Glomerular endothelial cell (primary cell): ENCODE measurements at places on chromosomes 12 and 14. TPM values are rescaled to one million over a fixed set of nuclear protein-coding genes. Genes with fewer than 3 reads are reported as not detected.

PRPF40B gene
- 6.3 and 20.5 TPM in 2 replicates for total RNA-seq

- DNase-seq: no peak
Measured at GRCh38 chr12:86213012-86213411, 43.2 kb downstream of the MGAT4C start.

GARIN6 gene
- total RNA-seq: not detected in 2 replicates

SYCP3 gene
- total RNA-seq: 2.0 TPM in 1 of 2 replicates, not detected in the other

DNA sequence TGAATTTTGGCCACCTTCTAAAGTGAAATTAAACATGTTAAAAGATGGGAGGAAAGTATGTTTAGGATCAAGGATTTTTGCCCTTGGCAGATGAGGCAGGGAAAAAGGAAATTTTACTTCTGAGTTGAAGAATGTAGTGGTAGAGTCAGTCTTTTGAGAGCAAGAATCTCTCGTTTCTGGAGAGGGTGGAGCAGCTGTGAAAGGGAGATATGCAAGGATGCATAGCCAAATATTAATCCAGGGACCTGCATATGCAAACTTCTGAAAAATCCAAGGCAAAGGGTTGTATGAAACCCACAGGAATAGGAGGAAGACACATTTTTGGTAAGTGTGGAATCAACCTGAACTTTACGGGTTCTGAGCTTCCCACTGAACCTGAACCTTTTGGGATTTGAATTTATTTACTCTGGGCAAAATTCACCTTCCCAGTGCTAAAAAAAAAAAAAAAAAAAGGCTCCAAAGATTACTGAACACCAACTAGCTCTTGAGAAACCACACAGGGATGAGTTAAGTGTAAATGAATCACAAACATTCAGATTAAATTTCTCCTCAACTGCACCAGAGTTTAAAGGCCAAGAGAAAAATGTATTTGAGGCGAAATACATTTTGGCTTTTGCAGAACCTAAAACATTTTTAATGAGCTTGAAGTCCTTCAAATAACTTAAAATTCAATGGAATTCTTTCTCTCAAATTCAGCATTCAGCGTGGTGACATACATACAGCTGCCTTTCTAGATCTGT is 187.1 kb upstream of the CDKN3 start:
- no peak for DNase-seq

FITM1 gene
- total RNA-seq: 0.29 TPM in 1 of 2 replicates, not detected in the other

- DNase-seq: no peak
Measured at GRCh38 chr14:35335388-35336092, 43.4 kb downstream of the PSMA6 start.

CAPZA3 gene
- total RNA-seq: not detected in 2 replicates

DNA sequence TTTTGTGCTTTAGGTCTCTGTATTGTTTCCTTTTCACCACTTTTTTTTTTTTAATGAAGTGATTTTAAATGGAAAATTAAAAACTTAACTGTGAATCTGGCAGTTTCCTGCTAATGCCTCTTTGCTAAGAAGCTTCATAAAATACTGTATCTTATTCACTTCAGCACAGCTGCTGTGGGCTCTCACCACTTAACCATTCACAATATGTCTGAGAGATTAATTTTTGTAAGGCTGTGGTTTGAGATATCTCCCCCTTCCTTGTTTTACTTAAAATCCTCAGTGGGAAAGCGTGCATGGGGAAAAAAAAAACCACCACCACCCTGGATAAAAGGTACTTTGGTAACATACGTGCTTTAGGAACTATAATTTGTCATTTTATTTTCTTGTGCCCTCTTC is 115.9 kb downstream of the ETV6 start:
- DNase-seq: no peak

- DNase-seq: no peak
Measured at GRCh38 chr12:121537814-121538698, 42.8 kb downstream of the KDM2B start.

DNA sequence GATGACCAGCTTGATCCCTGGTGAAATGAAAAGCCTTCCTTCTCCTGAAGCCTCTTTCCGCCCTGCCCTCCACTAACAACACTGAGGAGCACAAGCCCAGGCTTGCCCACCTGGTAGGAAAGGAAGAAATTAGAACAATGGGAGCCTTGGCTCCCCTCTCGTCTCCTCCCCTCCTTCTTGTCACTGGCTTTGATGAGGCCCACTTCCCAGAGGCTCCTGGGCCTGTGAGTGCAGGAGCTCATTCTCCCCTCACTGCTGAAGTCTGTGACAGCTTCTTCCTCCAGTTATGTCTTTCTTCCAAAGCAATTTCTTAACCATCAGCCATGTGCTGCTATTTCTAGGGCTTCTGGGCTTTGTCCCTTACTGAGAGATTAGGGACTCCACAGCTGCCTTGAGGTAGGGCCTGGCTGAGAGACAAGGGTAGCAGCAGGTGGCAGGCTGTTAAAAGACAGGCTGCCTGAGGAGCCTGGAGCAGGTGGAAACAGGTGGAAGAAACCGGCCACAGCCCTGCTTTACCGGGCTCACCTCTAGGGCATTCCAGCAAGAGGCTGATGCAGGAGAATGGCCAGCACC is 53.6 kb upstream of the SRSF5 start:
- no peak for DNase-seq

DNA sequence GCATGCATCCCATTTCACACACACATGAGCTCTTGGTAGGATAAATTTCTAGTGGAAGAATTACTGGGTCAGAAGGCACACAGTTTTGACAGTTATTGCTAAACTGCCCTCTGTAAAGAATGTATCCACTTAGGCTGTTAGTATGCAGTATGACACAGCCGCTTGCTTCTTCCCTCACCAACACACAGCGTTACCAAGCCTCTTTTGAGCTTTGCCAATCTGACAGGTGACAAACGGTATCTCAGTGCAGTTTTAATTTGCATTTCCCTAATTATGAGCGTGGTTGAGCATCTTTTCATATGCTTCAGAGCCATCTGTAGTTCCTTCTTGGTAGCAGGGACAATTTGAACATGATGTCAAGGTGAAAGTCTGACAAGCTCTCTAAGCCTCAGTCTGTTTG is 42.9 kb downstream of the HRK start:
- no peak for DNase-seq

- no peak for DNase-seq
Measured at GRCh38 chr14:59529189-59529588, 44.9 kb downstream of the JKAMP start.

DNA sequence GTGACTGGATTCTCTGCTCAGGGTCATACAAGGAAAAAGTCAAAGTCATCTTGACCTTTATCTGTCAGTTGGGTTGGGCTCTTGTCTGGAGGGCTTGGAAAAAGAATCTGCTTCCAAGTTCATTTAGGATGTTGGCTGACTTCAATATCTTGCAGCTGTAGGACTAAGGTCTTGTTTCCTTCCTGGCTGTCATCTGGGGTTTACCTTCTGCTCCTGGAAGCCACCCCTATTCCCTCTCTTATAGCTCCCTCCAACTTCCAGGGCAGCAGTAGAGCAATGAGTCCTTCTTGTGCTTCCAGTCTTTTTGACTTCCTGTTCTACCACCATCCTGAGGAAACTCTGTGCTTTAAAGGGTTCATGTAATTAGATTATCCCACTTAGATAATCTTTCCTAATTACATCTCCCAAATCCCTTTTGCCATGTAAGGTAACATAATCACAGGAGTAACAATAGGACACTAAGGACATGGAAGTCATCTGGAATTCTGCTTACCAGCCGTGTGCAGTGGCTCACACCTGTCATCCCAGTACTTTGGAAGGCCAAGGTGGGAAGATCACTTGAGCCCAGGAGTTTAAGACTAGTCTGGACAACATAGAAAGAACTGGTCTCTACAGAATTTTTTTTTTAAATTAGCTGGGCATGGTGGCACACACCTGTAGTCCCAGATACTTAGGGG is 170.7 kb upstream of the KITLG start:
- no peak for DNase-seq

- DNase-seq: no peak
Measured at GRCh38 chr14:97295108-97295710, 498.0 kb downstream of the VRK1 start.

DNA sequence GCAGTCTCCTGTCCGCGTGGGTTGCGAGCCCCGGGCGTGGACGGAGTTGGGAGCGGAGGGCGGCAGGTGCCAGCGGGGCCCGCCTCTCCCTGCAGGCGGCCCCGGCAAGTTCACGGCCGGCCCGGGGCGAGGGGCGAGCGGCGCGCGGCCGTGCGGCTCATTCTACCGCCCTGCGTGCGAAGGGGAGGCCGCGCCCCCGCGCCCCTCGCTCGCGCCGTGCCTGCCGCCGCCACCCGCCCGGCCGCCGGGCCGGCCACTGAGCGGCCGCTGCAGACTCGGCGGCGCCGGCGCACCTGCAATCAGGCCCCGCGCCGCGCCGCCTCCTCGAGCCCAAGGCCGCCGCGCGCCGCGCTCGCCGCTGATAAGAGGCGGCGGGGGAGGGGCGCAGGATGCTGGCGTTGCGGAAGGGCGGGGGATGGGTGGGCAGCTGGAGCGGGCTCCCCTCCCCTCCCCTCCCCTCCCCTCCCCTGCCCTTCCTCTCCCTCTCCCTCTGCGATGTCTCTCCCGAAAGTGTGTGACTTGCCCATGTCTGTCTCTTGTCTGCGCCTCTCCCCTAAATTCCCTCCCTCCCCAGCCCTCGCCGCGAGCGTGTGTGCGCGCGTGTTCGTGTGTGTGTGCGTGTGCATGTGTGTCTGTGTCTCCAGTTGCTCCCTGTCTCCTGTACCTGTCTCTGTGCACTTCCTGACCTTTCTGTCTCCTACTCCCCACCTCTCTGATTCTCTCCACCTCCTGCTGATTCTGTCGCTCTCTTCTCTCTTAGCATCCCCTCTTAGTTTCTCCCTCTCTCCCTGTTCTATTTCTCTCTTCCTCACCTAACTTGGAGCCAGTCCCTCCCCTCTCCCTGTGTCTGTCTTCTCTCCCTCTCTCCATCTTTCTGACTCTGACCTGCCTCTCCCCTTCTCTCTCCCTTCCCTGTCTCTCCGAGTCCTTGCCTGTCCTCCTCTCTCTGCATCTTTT is 768.1 kb upstream of the TBX3 start:
- no peak for DNase-seq

RFX4 gene
- not detected in 2 replicates for total RNA-seq

DNA sequence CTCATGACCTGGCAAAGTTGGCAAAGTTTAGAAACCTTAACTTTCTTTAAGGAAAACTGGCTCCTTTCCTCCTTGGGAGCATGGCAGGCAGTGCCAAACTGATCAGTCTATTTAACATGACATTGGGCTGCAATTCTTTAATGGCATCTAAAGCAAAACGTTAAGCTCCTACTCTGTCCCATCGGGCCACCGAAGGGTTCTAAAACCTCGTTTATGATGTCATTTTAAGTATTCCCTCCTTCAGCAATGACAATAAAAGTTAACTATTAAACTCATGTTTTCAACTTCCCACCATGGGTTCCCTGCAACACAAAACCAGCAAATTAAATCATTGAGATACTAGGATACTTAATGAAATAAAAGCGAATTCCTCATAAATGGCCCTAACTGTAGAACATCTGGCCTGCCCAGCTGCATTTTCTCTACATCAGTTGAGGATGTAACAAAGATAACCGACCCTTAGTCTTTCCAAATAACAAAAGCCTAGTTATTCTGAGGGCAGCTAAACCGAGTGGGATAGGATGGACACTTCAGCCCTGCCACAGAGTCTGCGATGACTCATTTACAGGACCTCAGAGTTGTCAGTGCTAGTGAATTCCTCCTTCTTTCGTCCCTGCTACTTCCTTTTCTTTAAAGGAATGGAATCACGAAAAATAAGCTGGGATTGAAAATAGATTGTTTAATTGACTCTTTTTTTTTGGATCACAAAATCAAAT is 34.5 kb upstream of the RIC8B start:
- DNase-seq: no peak

DNA sequence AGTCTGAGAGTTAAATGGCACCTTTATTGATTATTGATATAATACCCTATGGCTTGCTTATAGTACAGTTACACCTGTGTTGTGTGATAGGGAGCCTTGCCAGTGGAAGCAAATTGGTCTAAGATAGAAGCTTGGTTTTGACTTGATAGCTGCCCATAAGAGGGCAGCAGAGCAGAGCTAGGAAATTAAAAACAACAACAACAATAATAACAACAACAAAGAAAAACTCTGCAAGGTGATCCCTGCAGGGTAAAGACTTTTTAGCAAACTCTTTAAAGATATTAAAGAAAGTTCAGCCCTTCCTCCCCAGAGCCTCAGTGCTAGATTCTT is 18.0 kb upstream of the RNASE10 start:
- no peak for DNase-seq

- DNase-seq: no peak
Measured at GRCh38 chr14:102417001-102417431, 54.3 kb downstream of the TECPR2 start.

- DNase-seq: no peak
Measured at GRCh38 chr12:39032448-39032847, 127.1 kb upstream of the CPNE8 start.
